ENCODE measurements at places on chromosomes 6 and 20. TPM values are rescaled to one million over a fixed set of nuclear protein-coding genes. Genes with fewer than 3 reads are reported as not detected.

OTOR gene
- total RNA-seq: not detected

ADGB gene
- total RNA-seq: not detected

GRCh38 chr6:149489967-149490366, 5.2 kb upstream of the ZC3H12D start:
- no peak overlapping the region for H3K4me3 ChIP-seq
- no peak for DNase-seq
- H3K36me3 ChIP-seq: no peaks in the 10 kb centered on the region
- peaks cover 40% of the 10 kb centered on the region for H3K4me1 ChIP-seq
- H3K27me3 ChIP-seq: no peaks in the 10 kb centered on the region
- H3K27ac ChIP-seq: no peak overlapping the region

GNRH2 gene
- 1.9 TPM for total RNA-seq

Measured in CD4-positive, alpha-beta memory T cell (primary cell).